HCEC 1CT (cell line): ENCODE measurements at places on chromosomes 12 and 14.

DNA sequence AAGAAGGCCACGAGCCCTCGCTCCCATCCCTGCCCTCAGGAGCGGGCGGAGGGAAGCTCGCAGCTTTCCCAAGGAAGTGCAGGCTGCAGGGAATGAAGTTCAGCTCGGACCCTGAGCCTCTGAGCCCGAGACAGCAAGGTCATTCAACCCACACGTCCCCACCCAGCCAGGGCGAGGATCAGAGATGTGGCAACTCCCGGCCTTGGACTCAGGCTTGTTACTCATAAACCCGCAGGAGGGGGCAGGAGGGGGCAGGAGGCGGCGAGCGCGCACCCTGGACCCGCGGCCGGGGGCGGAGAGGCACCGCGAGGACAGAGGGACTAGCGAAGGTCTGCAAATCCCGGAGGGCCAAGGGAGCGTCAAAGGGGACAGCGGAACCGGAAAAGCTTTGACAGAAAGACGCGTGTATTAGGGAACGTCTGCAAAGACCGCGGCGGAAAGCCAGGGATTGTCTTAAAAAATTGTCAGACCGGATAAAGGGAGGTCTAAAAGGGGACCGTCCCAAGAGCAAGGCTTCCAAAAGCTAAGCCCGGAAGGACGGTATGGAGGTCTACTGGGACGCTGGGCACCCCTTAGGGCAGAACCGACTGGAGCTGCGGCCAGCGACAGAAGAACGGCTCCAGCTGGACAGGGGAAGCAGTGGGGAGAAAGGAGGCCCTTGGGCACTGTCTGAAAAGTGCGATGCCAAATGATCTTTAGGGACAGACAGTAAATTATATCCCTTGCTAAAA, 611 bp upstream of the DCAF11 start:
- peak; percentile 90 for DNase-seq

DNA sequence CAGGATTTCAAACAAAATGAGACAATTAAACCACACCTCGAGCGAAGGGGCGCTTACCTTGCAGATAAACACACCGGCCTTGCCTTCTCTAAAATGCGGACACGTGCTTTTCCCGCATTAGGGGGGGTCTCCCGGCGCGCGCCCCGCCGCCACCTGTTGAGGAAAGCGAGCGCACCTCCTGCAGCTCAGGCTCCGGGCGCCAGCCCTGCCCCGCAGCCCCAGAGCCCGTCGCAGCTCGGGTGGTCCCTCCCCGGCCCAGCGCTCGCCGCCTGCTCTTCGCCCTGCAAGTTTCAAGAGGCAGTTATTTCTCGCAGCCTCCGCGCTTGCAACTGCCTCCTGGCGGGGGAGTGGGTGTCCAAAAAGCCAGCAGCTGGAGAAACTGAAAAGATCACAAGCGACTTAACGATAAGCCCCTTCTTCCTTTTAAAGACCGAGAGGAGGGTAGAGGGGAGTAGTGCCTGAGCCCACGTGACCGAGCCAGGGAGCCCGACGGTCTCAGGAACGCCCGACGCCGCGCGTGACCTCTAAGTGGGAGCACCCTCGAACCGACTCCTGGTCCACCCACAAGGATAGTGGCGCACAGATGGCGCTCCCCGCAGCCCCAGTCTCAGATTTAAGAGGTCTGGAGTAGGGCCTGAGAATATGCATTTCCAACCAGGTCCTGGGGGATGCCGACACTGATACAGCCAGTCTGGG, at the start of gene ESR2:
ESR2 (minus strand) TSS at position 396 of the 696 bp plus-strand sequence. CDS start 11,386 bp downstream, outside the sequence.
- DNase-seq: peak; percentile 27

- peak; percentile 56 for DNase-seq
Observed at GRCh38 chr12:15977999-15978951, 67.1 kb downstream of the DERA start.

GRCh38 chr12:23217667-23218066, 592.7 kb downstream of the ETNK1 start:
- DNase-seq: no peak

GRCh38 chr12:12010277-12011039, 60.3 kb upstream of the BCL2L14 start:
- peak; percentile 27 for DNase-seq

DNA sequence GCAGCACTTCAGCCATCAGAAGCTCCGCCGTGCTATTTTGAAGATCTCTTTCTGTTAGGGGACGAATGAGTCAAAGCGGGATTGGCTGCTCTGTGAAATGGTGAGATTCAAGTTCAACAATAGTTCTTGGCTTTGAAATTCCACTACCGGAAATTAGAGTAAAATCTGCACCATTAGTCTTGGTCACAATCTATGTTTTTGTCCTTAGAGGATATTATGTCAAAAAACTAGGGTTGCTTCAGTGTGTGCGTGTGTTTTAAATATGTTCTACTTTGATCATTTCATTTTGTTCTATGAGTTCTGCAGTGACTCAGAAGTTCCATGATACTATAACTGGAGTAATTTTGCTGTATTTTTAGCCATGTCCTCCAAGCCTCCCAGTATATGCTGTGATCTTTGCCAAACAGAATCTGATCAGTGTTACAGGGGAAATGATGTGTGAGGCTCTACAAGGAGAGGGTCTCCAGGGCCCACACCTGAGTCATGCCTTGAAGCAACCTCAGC, 22.6 kb downstream of the GPHB5 start:
- no peak for DNase-seq

- DNase-seq: no peak
Observed at GRCh38 chr12:89156340-89156739, 196.0 kb downstream of the DUSP6 start.

- peak; percentile 61 for DNase-seq
Observed at GRCh38 chr14:20624495-20625070, 16.9 kb downstream of the OR6S1 start.

DNA sequence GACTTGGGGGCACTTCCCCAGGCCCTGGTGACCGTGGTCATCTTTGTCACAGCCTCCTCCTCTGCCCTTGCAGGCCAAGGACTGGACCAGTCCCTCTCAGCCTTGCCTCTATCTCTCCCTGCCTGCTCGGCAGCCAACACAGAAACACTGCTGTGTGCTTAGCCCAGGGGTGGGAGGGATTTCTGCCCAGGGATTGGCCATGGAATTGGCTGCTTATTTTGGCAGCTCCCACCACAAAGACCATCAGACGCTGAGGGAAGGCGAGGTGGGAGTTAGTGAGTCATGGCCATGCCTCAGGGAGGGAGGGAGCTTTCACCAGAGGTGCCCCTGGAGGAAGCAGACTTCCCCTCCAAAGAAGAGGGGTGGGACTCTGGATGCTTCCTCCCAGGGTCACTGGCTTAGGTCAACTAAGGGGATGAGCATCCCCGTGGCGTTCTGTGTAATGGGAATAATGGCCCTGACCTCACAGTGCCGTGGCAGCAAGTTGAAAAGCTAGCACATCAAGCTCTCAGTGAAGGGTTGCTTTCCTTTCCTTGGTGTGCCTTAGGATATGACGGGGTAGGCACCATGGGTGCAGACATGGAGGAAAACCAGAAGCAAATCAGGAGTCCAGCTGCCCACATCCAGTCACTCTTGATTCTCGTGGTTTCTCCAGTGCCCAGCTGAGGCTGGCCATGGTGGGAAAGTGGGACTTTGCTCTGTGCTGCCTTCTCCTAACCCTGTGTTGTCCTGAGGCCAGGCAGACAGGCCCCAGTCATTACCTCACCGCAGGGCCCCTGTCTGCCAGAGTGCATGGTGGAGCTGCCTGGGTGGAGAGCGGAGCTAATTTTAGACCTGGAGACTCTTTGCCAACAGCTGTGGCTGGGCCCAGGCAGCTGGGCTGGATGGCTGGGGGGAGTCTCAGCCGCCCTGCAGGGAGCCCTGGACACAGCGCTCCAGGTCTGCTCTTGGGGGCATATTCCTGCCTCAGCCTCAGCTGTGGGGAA, 21.4 kb downstream of the B4GALNT3 start:
- DNase-seq: no peak

DNA sequence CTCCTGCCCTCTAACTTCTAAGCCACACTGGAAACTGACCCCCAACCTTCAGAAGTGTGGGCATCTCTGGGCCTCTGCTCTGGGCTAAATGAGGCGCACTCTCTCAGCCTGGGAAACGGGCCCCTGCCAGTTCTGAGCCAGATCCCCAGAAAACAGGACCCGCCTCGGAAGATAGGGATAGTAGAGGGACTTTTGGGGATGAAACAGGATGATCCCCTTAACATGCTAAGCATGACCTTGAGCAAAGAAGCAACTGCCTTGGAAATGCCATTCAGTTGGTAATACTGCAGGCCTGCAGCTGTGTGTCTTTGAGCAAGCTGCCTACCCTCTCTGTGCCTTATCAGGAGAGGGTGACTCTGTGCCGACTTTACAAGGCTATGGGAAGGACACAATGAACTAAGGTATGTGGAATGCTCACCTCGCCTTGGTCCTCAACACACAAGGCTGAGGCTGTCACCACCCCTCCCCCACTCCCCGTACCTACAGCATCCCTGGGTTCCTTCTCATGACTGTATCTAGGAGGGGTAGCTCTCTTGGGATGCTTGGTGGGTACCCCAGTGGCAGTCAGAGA, 54.0 kb downstream of the NCOR2 start:
- DNase-seq: no peak

DNA sequence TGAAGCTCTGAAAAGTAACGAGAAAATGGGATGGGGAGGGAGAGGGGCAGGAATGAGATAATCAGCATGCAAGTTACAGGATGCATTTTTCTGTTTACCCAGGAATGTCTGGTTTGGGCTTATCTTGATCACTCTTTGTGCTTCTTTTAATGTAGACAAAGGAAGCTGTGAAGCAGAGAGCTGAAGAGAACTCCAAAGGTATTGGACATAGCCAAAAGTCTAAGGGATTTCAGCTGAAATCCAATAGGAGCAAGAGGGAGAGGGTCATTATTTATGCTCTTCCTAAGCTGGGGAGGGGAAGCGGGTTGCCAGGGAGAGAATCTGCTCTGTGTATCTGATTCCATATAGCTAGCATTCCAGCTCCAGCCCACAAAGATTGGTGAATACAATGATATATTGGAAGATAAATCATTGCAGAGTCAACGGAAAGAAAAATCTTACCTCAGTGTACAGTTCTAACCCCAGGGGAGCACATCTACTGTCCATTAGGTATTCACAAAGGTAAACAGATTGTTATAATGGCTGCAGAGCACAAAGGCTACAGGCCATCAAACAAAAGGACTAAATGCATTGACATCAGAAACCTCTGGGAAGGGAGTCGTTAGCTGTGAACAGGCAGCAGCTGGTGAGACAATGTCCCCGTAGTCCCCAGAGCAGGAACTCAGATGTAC, 61.0 kb upstream of the PELI2 start:
- DNase-seq: no peak

GRCh38 chr12:132033627-132034026, 83.9 kb downstream of the EP400 start:
- no peak for DNase-seq

- no peak for DNase-seq
Observed at GRCh38 chr14:55074662-55075061, 23.2 kb downstream of the MAPK1IP1L start.

DNA sequence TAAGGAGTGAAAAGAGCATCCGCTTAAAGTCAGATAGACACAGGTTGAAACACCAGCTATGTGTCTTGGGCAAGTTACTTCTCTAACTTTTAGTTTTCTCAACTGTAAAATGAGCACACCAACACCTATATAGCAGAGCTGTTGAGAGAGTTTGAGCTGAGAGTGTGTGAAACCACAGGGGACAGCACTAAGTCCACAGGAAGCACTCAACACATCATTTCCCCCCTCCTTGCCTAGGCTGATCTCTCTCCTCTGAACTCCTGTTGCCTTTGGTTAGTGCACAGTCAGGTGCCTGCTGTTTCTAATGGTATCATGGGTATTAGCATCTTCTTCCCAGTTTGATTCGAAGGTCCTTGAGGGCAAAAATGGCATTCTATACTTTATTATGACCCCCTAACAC, 176.7 kb downstream of the DPF3 start:
- no peak for DNase-seq
